ENCODE measurements at places on chromosomes 6 and 20.

- DNase-seq = no peak
Measured at GRCh38 chr6:112576423-112576822, 229.3 kb downstream of the RFPL4B start.

DNA sequence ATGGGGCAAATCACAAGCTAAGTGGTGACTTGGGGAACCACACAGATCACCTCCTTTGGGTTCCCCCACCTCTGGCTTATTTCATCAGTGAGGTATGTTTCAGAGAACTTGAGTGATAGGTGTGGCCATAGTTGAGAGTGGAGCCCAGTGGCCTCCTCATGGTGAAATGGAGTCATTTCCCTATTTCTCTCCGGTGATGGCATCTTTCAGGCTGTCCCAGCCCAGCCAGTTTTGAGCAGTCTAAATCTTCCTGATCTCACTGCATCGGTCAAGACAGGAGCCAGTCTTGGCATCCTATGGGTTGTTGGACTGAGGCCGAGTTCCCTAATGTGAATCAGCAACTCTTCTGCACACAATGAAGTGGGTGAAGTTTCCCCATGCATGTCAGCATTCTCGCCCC is 132.4 kb downstream of the EYA2 start:
- no peak for DNase-seq

DNA sequence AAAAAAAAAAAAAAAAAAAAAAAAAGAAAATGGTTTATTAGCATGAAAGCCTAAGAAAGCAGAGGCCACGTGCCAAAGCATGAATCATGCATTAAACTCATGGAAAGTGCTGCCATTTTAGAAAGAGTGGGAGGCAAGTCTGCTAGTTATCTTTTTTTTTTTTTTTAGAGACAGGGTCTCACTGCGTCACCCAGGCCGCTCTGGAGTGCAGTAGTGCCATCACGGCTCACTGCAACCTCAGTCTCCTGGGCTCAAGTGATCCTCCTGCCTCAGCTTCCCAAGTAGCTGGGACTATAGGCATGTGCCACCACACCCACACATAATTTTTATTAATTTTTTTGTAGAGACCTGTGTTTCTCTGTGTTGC is 5.2 kb downstream of the VWA7 start:
- DNase-seq = no peak

GRCh38 chr20:23114018-23114417 is 27.9 kb upstream of the CD93 start:
- no peak for DNase-seq

- DNase-seq = no peak
Measured at GRCh38 chr20:32482442-32483261, 102.5 kb downstream of the NOL4L start.

DNA sequence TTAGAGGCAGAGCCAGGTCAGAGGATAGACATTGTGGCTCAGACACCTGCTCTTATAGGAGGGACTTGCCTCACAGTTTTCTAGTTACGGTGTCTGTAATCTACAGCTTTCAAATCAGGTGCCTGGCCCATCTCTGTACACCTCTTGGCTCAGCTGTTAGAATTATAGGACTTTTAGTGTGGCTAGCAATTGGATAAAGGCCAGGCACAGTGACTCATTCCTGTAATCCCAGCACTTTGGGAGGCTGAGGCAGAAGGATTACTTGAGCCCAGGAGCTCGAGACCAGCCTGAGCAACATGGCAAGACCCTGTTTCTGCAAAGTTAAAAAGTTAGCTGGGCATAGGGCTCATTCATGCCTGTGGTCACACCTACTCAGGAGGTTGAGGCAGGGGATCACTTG is 20.0 kb downstream of the BRPF3 start:
- no peak for DNase-seq

- no peak for DNase-seq
Measured at GRCh38 chr20:24468401-24469115, 871 bp upstream of the SYNDIG1 start.

DNA sequence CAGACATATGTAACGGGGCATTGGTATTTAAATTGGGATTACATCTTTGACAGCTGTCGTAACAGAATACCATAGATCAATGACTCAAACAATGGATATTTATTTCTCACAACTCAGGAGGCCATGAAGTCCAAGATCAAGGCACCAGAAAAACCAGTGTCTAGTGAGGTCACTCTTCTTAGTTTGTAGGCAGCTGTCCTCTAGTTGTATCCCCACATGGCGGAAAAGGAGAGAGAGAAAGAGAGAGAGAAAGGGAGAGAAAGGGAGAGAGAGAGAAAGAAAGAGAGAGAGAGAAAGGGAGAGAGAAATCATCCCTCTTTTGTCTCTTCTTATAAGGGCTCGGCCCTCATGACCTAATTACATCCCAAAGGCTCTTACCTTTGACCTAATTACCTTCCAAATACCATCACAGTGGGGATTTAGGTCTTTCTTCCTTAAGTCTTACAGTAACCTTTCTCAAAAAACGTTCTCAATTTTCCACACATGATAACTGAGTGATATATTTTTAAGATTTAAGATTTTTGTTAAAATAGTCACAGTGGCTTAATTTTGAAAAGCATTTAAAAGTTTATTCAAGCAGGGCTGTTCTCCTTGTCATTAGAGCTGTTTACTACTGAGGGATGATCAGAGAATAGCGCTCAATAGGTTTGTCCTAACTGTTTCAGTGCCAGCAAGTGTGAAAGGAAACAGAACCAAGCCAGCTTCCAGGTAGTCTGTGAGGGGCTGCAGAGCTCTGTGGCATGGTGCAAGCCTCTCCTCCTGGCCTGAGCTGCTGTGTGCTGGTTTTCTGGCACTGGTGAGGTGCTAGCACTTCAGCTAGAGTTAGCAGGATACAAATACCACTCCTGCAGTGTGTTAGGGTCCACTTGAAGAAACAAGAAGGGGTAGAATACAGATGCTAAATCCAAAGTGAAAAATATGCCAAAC is 79.0 kb downstream of the IMPG1 start:
- DNase-seq = no peak

DNA sequence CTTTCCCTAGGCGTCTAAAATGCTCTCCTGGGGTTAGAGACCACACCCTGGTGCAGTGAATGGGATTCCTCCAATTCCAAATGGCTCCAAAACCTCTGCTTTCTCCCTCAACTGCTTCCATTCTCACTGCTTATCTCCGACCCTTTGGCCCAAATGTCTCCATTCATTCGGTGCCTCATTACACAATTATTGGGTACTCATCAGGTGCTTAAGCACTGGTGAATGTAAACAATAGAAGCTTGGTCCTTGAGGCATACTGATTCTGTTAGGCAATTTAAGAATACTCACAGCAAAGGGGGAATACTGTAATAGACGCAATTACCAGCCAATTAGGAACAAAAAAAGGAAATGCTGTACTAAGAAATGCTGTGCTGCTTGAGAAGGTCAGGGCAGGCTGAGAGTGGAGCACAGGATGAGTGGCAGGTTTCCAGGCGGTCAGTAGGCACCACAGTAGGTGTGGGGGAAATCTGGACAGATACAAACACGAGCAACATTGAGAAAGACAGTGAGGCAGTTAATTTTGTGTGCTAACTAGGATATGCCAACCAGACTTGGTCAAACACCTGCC is 23.0 kb downstream of the GMDS start:
- no peak for DNase-seq

DNA sequence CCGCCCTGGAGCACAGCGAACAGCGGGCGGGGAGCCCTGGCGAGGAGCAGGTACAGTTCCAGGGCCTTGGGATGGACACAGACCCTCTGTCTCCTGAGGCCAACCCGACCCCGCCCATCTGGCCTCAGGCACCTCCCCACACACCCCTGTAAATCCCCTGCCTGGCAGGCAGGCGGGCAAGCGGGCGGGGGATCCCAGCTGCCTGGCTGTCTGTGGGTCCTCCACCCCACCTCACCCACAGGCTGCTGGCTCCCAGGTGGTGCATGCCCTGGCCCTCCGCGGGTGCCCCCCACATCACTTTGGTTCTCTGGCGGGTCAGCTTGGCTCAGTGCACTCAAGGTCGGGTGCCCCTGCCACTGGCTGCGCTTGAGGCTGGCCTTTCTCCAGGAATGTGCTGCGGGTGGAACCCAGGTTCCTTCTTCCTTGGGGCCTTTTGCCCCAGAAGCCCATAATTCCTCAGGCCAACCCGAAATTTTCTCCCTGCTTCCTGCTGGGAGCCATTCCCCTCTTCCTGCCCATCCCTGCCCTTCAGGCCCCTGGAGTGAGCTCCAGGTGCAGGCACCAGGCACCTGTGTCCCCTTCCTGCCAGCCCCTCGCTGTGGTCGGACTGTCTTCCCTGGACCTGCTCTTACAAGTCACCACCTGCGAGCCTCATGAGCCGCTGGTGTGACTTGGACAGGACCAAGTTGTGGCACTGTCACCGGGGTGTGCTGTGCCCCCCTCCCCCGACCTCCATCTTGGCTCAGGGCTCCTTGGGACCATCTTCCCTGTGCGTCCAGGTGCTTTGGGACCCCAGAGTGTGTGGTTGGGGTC is 5.3 kb upstream of the TNFRSF6B start:
- no peak for DNase-seq

DNA sequence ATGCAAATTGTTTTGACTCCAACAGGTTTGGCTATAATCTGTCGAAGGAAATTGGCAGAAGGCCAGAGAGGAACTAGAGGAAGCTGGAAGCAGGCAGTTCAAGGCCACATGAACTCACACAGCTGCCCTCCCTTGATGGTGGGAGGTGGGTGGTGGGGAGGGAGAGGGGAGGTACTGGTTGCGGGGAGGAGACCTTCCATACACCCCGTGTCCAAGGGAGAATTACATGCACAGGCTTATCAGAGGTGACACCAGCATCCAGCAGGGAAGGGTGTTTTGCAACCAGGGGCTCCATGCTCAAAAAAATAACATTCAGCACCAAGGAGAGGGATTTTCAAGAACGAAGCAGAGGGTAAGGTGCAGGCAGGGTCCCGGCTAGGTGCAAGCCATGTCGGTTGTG is 9.1 kb downstream of the PRND start:
- DNase-seq = no peak

DNA sequence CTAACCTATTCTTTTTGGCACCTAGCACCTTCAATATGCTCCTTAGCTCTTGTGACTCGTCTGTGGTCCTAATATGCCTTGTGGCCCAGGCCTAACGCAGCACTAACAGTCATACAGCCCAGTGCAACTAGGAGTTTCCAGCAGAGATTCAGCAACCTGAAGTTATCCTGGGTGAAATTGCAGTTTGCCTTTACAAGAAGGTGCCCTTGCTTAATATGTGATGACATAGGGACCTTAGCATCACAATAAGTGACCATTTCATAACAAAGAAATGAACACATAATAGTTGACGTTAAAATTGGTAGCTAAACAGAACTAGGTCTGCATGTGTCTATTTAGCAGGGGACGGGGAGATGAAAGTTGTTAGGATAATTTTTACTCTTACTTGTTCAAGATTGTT is 10.1 kb downstream of the FIG4 start:
- DNase-seq = no peak

Measured in OCI-LY7 (cell line).